ENCODE measurements at places on chromosomes 5 and 9. TPM values are rescaled to one million over a fixed set of nuclear protein-coding genes. Genes with fewer than 3 reads are reported as not detected.

DNA sequence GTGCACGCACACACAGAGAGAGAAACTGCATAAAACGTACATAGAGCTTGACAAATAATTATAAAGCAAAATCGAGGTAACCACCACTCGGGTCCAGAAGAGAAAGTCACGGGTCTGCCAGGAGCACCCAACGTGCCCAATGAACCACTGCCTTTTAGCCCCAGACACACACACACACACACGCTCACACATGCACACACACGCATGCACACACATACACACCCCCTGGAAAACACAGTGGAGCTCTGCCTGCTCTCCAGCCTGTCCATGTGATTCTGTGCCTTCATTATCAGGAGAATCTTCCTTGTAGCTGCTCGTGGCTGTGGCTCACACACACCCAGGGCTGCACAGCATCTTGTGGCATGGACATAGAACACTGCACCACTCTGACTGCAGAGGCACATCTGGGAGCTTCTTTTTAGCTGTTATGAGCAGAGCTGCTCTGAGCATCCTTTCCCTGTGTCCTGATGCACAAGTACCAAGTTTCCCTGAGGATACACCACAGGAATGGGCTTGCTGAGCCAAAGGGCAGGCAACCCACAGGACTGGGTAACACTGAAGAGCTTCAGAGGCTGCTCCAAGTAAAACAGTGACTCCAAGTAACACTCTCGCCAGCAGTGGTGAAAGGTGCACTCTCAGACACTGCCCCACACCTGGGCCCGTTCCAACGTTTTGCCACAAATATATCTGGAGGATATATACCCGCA is 58.9 kb downstream of the CAMSAP1 start:
- no peaks in the 10 kb centered on the region for H3K36me3 ChIP-seq
- H3K4me1 ChIP-seq, result peaks cover 2% of the 10 kb centered on the region
- H3K4me3 ChIP-seq, result no peak overlapping the region
- H3K27me3 ChIP-seq, result no peaks in the 10 kb centered on the region

- H3K4me3 ChIP-seq, result no peak overlapping the region
- DNase-seq, result no peak
- H3K27ac ChIP-seq, result no peak overlapping the region
- H3K4me1 ChIP-seq, result no peaks in the 10 kb centered on the region
- no peaks in the 10 kb centered on the region for H3K36me3 ChIP-seq
- no peaks in the 10 kb centered on the region for H3K27me3 ChIP-seq
These were observed 42.3 kb downstream of the ANKDD1B start for GRCh38 chr5:75653521-75653920.

DNA sequence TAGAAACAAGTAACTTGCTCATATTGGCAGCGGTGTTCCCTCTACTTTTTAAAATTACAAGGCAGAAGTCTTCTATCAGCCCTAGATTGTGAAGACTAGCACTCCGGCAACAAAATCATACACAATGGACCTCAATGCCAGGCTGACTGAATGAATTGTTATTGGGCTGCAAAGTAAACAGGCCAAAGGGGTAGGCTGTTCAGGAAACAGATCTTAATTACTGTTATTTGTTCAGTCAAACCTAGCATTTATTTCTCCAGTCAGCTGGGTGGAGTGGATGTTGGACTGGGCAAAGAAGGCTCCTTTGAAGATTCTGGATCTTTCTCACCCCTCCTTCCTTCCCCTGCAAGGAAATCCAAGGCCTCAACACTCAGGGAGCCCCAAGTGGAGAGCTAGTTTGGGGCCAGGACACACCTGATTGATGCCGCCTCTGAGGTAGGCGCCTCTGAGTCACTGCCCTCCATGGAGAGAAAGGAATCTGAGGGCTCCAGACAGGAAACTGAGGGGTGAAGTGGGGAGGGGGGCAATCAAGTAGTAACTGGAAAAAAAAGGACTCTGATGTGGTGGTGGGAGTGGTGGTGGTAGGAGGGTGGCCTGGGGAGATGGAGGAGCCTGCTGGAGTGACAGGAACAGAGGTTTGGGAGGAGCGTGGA is 35.5 kb downstream of the SERINC5 start:
- H3K27me3 ChIP-seq, result no peaks in the 10 kb centered on the region
- no peak overlapping the region for H3K4me3 ChIP-seq
- no peak overlapping the region for H3K27ac ChIP-seq
- H3K4me1 ChIP-seq, result peaks cover 13% of the 10 kb centered on the region
- no peak for DNase-seq

Gene SPINK1
- 13.1 TPM for total RNA-seq

Gene C9orf50
- not detected for total RNA-seq

Gene C5orf46
- not detected for total RNA-seq
